NCI-H510A (cell line): ENCODE measurements at places on chromosomes 2 and 18.

DNA sequence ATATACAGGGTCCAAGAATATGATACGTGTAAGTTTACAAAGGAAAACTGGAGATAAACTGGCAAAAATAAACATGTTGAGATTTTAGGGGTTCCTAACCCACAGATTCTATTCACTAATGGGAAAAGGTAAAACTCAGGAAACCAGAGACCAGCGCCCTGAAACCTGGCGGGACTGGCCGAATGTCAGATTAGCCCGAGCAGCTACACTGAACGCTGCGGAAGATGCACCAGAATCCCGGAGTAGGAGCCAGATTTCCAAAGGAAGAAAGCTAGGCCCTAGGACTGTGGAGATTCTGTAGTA is 679 bp upstream of the WDR75 start:
- no peak for DNase-seq

GRCh38 chr2:46388881-46389280 is 90.5 kb upstream of the TMEM247 start:
- no peak for DNase-seq

DNA sequence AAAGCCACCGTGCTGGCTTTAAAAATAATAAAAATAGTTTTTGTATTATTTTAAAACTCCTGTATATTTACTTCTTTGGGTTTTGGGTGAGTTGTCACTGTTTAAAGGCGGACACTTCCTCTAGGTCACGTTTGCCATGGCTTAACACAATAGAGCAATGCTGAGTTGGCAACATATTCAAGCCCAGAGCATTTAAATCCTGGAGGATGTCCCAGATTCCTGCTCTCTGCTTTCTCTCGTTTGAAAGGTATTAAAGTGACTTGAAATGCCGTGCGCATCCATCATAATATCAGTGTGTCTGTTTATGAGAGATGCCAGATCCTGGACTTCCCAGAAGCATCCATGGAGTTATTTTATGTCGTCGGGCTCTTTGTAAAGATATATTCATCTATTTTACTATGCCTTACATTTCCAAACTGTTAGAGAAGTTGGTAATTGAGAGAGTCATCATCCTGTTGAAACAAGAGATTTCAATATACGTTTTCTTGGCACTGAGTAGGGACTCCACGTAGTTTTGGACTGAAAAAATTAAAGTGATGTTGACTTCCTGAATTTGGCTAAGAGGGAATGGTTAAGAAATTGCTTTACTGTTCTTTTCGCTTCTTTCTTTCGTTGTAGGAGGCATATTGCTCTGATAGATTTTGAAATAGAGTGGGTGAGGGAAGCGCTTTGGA is 150.6 kb downstream of the ZNF236 start:
- no peak for DNase-seq

- DNase-seq: no peak
Measured at GRCh38 chr2:195505701-195506100, 151.3 kb upstream of the SLC39A10 start.

DNA sequence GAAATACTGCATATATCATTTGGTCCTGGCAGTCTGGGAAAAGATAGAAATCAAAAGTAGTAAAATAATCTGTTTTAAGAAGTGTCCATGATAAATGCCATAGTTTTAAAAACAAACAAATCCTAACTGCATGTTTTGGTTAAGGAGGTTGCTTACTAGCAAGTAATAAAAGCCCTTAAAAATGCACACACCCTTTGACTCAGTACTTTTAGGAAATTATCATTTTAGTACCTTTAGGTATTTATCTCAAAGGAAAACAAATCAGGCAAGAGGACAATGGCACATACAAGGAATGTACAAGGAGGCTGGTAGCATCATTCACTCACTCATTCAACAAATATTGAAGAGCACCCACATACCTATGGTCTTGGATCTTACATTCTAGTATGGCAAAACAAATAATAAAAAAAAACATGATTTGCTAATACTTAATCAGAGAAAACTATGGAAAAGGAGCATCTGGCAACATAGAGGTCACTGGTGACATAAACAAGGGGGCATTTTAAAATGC is 67.6 kb downstream of the OLA1 start:
- DNase-seq: no peak

DNA sequence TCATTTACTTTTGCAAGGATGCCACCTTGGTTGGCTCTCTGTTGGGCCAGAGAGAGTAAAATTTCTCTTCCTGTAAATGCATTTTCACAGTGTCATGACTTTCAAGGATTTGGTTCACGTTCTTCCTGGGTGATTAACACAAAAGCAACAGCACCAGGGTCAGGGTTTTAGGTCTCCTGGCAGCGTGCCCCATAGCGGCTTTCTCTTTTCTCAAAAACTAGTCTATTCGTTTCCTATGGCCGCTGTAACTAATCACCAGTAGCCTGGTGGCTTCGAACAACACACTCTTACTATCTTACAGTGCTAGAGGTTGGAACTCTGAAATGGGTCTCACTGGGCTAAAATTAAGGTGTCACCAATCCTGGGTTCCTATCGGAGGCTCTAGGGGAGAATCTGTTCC is 56.3 kb upstream of the ACMSD start:
- DNase-seq: no peak

DNA sequence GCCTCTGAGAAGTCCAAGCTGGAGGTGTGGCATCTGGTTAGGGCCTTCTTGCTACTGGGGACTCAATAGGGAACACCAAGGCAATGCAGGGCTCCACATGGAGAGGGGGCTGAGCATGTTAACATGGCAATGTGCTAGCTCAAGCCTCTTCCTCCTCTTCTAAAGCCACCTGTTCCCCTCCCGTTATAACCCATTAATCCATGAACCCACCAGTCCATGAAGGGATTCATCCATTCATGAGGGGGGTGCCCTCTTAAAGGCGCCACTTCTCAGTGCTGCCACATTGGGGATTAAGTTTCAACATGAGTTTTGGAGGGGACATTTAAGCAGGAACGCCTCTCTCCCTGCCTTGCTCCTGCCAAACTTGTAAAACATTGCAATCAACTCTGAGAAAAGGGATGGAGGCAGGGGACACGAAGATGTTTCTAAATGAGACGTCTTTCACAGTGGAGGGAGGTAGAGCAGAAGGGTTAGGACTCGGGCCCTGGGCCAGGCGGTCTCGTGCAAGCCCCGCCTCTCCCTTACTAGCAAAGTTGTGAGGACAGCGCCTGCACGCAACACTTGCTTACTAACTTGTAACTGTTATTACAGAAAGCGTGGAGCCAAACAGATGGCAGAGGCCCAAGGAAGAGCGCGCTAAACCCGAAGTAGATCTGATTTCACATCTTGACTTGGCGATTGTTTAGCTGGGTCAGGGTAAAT is 118.2 kb upstream of the ZNF516 start:
- no peak for DNase-seq

DNA sequence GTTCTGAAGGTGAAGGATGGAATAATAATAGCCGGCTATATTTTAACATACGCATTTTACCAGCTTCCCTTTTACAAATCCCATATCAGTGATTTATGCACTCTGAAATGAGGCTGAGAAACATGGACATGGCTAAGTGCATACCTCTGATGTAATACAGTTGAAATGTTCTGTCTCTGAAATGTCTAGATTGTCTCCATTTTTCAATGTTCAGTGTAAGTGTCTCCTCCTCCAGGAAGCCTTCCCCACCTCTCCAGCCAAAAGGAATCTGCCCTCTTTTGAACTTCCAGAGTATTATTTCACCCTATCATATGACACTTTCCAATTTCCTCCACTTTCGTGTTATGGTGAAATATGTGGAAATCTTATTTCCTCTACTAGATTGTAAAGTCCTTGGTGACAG is 29.5 kb upstream of the ME2 start:
- no peak for DNase-seq

GRCh38 chr2:140186313-140186712 is 1406.1 kb upstream of the NXPH2 start:
- no peak for DNase-seq

GRCh38 chr2:64453770-64454385 is at the start of gene LGALSL:
TSS of gene LGALSL (plus strand) at chr2:64454162. CDS start at chr2:64454546, 384 bp downstream.
- DNase-seq: peak; percentile 68

DNA sequence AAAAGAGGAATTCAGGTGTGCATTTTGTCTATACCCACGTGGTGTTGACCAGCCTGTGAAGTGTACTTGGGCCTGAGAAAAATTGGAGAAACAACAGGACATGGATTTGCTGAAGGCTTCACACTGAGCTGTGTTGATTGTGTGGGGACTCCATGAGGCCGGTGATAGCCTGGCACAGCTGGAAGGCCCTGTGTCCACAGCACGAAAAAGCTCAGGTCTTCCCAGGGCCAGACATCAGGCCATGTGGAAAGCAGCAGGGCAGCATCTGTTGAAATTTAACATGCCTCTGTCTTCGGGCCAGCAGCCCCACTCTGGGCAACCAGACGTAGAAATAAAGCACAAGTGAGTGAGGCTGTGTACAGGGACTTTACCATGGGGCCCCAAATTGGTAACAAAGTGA is 84.1 kb downstream of the HS6ST1 start:
- DNase-seq: no peak

- DNase-seq: no peak
Measured at GRCh38 chr2:83899271-83899670, 559.8 kb downstream of the SUCLG1 start.

DNA sequence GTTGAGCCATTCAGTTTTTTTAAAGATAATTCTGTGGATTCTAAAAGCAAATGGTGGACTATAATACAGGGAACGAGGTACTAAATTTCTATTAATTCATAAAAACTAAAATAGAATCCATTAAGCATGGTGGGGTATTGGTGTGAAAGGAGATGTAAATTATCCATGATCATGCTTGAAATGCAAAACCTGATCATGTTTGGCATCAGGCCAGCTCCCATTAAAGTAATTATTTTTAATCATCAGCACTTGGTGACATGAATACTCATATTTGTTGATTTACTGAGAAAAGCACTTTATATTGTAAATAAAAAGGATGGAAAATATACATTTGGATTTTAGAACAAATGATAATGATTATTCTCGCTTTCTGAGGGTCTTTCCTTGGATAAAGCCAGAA is 232.3 kb upstream of the MEIS1 start:
- no peak for DNase-seq

DNA sequence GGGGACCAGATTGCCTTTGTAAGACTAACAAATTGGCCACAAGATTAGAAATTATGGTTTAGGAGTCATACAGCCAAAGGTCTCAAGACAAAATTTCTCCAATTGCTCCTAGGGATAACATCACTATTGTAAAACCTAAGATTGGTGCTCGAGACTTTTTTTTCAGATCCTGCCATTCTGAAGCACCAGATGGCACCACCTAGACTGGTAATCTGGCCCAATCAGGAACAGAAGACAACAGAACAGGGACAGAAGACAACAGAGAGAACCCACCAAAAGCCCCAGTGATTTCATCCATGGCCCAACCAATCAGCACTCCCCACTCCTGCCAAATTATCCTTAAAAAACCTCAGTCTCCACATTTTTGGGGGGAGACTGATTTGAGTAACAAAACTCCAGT is 66.8 kb downstream of the LINC00305 start:
- DNase-seq: no peak

- no peak for DNase-seq
Measured at GRCh38 chr18:53489266-53489665, 735.2 kb downstream of the MBD2 start.

DNA sequence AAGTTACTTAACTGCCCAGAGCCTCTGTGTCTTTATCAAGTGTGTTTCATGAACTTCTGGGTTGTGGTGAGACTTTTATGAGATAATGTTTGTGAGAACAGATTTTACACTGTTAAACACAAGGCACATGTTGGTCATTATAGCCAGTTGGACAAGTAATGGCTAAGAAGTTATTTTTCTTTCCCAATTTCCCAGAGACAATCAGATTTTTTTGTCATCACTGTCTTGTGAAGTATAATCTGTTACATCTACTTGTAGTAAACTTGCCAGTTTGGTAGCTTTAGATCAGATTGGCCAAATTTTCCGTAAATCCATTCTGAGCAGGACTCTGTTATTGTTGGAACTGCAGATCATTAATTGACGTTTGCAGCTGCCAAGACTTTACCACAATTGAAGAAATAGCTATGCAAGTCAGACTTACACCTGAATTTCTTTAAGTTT is 838.8 kb downstream of the SLC4A3 start:
- DNase-seq: no peak

- no peak for DNase-seq
Measured at GRCh38 chr18:43786893-43787292, 509.6 kb upstream of the SYT4 start.

DNA sequence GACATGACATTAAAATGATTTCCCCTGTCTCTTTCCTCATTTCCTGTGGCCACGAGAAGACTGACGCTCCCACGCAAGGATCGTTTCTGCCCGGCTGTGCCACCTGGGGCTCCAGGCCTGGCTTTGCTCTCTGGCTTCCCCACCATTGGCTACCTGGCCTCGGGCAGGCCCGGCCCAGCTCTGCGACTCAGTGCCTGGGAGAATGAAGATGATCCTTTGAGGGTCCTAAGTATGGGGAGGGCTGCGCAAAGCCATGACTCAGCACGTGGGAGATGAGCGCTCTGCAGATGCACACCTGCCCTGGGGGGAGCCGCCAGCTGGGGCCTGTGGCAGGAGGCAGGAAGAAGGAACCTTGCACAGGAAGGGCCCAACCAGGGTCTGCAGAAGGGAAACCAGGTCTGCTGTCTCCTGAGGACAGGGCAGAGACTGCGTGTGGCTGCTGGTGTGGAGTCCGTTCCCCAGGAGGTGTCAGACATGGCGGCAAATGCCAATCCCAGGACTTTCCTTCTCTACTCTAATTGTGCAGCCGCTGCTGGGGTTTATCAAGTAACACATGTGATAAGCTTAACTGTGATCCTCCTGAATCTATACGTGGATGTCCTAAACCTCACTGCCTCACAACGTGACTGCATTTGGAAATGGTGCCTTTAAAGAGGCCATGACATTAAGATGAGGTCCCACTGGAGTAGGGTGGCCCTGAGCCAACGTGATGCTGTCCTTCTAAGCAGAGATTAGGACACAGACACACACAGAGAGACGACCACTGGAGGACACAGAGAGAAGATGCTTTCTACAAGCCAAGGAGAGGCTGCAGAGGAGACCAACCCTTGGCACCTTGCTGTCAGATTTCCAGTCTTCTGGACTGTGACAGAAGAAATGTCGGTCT is 32.9 kb downstream of the MBP start:
- no peak for DNase-seq

- peak; percentile 98 for DNase-seq
Measured at GRCh38 chr2:70141212-70141901, 49.5 kb downstream of the C2orf42 start.

- no peak for DNase-seq
Measured at GRCh38 chr18:44826418-44827259, 146.0 kb downstream of the SETBP1 start.

- DNase-seq: no peak
Measured at GRCh38 chr2:44135771-44136170, 32.9 kb upstream of the PPM1B start.

- DNase-seq: no peak
Measured at GRCh38 chr2:29920130-29920577, 1.2 kb downstream of the ALK start.

DNA sequence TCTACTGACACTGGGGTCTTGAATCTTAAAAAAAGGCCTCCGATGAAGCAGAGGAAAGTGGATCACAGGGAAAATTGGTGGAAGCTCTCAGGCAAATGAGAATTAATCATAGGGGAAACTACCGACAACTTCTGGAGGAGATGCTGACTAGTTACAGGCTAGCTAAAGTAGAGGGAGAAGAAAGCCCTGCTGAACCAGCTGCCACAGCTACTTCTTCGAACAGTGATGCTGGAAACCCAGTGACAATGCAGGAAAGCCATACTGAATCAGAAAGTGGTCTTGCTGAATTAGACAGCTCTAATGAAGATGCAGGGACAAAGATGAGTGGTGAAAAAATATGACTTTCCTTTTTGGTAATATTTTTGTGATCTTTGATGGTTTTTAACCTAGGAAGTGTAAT is 44.9 kb upstream of the SLC3A1 start:
- no peak for DNase-seq

GRCh38 chr2:8851811-8852560 is 14.6 kb upstream of the KIDINS220 start:
- DNase-seq: no peak
